ENCODE measurements at places on chromosomes 1 and 21. TPM values are rescaled to one million over a fixed set of nuclear protein-coding genes. Genes with fewer than 3 reads are reported as not detected.
A peak's percentile ranks its signal among the peaks of the same experiment; 100 is the strongest.

NR1I3 gene
- not detected for total RNA-seq

DNA sequence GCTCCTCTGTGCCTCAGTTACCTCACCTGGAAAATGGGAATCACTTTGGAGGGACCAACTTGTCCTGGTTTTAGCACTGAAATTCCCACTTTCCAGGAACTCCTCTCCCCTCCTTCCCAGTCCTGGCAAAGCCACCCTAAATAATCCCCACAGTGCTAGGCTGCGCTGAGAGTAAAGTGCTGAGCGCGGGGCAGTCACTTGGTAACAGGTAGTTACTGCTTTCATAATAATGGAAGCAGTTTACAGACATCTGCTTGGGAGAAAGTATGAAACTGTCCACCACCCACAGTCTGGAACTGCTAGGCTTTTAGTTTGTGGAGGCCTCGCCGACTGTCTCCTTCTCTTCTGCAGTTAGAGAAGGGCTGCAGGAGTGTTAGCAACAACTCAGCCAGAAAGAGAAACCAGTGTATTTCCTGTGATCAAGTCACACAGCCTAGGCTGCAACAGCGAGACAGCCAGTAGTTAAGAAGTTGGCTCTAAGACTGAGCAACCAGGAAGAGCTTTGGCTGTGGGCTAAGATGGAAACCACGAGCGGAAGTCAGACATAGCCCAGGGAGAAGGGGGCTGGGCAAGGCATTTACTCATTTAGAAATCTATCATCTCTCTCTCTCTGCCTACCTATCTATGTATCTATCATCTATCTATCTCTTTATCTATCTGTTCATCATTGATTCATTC lies 30.8 kb upstream of the ABCG1 start:
- no peaks in the 10 kb centered on the region for H3K4me1 ChIP-seq
- no peaks in the 10 kb centered on the region for H3K36me3 ChIP-seq
- no peak overlapping the region for H3K27ac ChIP-seq
- DNase-seq, result no peak
- peaks cover 15% of the 10 kb centered on the region for H3K27me3 ChIP-seq
- no peak overlapping the region for H3K4me3 ChIP-seq

DNA sequence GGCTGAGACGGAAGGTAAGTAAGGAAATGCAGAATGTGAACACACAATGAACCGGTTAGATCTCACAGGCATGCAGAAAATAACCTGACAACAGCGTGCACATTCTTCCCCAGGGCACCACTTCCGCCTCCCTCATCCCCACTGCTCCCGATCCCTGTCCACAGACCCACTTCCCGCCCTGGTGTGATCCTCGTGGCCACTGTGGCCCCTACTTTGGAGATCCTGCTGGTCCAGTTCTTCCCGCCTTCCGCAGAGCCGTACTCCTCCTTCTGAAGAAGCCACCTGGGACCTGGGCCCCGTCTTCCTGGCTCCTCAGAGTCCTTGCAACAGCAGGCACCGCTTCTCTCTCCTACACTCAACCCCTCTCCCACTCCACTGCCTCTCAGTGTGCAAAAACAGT lies 1.4 kb upstream of the GSTM4 start:
- peaks cover 38% of the 10 kb centered on the region for H3K4me1 ChIP-seq
- H3K27ac ChIP-seq, result no peak overlapping the region
- peaks cover 2% of the 10 kb centered on the region for H3K27me3 ChIP-seq
- no peak overlapping the region for H3K4me3 ChIP-seq
- 0 out of 2 replicates have a peak, but pooled peaks cover 9% of the 10 kb centered on the region for H3K36me3 ChIP-seq

- DNase-seq, result no peak
- peak overlapping the region; percentile 77 for H3K4me3 ChIP-seq
- H3K27me3 ChIP-seq, result peaks cover 2% of the 10 kb centered on the region
- H3K27ac ChIP-seq, result peak overlapping the region; percentile 94
- H3K36me3 ChIP-seq, result no peaks in the 10 kb centered on the region
Observed at GRCh38 chr1:2330035-2330434, 61.3 kb downstream of the MORN1 start.

DNA sequence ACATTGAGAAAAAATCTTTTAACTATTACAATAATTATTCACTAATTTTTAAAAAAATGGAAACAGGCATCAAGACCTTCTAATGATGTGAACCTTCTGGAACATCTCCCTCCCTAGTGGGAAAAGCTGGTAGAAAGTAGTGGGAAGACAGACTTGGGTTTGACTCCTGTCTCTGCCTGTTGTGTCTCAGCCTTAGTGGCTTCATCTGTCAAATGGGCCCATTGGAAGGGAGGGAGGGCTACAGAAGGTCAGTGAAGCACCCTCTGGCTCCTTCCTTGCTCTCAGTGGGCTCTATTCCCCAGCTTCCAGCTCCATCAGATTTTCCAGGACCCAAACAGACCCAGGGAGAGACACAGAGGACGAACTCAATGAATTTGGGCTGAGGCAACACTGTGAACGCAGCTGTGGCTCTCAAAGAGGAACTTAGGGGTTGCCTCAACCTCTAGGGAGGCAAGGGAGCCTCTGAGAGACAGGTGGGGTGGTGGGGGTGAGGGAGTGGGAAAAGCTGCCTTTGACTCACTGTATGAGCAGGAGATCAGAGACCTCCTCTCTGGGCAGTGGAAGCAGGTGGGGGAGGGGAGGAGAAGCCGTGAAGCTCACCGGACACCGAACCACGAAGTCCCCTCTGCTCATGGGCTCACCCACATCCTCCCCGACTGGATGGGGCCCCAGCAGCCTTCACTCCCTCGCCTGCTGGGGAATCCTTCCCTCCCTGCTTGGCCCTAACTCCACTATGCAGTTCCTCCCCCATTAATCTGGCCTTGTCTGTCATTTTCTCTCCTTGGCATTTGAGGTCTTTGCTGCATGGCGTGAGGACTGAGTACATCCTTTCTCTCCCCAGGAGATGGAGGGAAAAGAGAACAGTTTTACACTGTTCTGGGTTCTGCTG lies 4.5 kb downstream of the CNR2 start:
- no peaks in the 10 kb centered on the region for H3K36me3 ChIP-seq
- no peaks in the 10 kb centered on the region for H3K4me1 ChIP-seq
- H3K4me3 ChIP-seq, result no peak overlapping the region
- DNase-seq, result no peak

DNA sequence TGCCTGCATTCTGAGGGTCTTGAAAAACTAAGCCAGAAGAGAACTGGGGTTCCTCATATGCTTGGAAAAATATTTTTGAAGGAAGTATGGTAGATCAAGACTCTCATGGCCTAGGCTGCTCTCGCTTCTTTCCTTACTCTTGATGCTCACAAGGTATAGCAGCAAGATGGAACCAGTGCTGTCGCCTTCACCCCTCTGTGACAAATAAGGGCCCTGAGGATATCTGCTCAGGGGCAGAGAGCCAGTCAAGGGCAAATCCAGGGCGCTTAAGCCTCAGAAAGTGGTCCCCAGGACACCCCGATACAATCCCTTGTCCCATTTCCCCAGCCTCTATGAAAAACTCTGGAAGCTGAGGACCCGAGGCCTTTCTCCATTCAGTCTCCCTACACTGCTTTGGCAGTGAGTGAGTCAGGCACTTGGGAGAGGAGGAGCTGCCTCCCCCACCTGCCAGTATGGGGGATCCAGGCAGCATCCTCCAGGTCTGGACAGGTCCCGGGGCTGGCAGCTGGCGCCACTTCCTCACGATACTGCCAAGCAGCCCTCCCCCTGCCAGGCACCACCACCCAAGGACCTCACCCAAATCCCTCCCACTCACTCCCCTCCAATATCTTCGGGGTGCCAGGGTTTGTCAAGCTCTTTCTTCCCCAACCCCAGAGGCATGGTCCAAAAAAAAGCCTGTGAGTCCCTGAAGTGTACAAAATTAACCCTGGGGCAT lies 1.3 kb downstream of the IGSF9 start:
- H3K27ac ChIP-seq, result no peak overlapping the region
- peaks cover 44% of the 10 kb centered on the region for H3K27me3 ChIP-seq
- no peaks in the 10 kb centered on the region for H3K36me3 ChIP-seq
